Stimulated activated CD8-positive, alpha-beta memory T cell treated with anti-CD3 and anti-CD28 coated beads, Interleukin-4, amount 100 ng/mL, for 48 hours (primary cell): ENCODE measurements at places on chromosomes 12 and 14.

- DNase-seq, result no peak
Measured at GRCh38 chr12:71426300-71427047, 13.1 kb upstream of the LGR5 start.

- DNase-seq, result no peak
Measured at GRCh38 chr12:114744691-114745090, 60.7 kb upstream of the TBX3 start.

GRCh38 chr12:77685112-77685511 lies 145.6 kb upstream of the NAV3 start:
- no peak for DNase-seq

DNA sequence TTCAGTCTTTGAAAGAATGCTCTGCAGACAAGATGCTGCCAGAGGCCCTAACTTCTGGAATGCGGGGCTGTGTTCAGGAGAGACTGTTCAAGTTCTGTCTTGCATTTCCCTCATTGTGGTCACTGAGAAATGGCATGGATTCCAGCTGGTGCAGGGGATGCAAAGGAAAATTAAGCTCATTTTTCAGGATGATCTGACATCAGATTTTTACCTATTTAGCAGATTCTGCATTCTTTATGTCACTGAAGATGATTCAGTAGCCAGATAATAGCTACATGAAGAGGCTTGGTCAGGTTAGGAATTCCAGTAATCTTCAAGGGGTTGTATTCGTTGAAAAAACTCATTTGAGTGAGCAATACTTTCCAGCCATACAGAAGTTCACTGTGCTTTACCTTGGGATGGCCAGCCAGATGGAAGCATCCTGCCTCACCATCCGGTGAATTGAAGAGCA lies 16.1 kb upstream of the MFAP5 start:
- no peak for DNase-seq

DNA sequence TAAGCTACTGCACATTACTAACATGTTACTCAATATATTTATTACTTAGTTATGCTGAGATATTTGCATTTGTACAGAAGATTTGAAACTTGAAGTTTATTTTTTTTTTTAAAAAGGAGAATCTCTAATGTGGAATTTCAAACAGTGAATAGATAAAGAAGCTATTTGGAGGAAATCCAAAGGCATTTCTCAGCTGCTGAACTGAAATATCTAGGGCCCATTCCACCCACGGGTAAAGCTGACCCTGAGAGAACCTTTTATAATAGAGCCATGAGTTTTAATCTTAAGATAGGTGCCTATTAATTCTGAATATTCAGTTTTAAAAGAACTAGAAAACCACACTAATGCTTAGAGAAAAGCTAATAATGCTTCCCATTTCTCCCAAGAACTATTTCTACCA lies 225.4 kb upstream of the CAND1 start:
- no peak for DNase-seq

DNA sequence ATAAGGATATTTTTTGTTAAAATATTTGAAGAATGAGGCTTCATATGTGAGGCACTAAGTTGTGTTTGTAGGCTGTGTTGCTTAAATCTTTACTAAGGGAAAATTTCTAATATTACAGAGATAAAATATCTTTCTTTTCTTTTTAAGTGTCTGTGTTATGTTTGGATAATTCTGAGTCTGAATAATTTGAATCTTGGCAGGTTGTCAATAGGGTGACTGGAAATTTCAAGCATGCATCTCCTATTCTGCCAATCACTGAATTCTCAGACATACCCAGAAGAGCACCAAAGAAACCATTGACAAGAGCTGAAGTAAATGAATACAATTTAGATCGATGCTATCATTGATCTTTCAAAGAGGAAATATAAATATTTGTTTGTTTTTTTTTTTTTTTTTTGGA lies 29.4 kb downstream of the TMPO start:
- no peak for DNase-seq

DNA sequence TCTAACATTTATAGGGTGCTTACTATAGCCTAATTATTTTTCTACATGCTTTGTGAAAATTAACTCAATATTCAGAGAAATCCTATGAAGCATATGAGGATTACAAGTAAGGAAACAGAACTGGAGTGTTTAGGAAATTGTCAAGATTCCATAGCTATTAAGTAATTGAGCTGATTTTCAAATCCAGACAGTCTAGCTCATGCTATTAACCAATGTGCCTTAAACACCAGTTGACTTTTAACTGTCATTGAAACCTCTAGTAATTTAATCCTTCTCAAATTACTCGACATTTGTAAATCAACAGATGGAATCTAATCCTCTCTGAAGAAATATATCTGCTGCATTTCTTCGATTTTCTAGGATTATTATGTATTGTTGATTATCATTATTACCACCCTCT lies 488.9 kb downstream of the MDGA2 start:
- DNase-seq, result no peak

GRCh38 chr12:22396735-22397134 lies 62.2 kb upstream of the ST8SIA1 start:
- no peak for DNase-seq

GRCh38 chr14:34227834-34228649 lies 234.0 kb downstream of the SPTSSA start:
- peak; percentile 75 for DNase-seq

- DNase-seq, result no peak
Measured at GRCh38 chr14:21322716-21323115, 42.8 kb downstream of the RPGRIP1 start.

- no peak for DNase-seq
Measured at GRCh38 chr12:52350786-52351185, 16.5 kb downstream of the KRT85 start.

- no peak for DNase-seq
Measured at GRCh38 chr12:76024942-76025600, 6.5 kb downstream of the PHLDA1 start.

- no peak for DNase-seq
Measured at GRCh38 chr12:32181498-32182175, 75.0 kb downstream of the BICD1 start.

GRCh38 chr12:109961612-109962011 lies 34.6 kb downstream of the GIT2 start:
- DNase-seq, result no peak

DNA sequence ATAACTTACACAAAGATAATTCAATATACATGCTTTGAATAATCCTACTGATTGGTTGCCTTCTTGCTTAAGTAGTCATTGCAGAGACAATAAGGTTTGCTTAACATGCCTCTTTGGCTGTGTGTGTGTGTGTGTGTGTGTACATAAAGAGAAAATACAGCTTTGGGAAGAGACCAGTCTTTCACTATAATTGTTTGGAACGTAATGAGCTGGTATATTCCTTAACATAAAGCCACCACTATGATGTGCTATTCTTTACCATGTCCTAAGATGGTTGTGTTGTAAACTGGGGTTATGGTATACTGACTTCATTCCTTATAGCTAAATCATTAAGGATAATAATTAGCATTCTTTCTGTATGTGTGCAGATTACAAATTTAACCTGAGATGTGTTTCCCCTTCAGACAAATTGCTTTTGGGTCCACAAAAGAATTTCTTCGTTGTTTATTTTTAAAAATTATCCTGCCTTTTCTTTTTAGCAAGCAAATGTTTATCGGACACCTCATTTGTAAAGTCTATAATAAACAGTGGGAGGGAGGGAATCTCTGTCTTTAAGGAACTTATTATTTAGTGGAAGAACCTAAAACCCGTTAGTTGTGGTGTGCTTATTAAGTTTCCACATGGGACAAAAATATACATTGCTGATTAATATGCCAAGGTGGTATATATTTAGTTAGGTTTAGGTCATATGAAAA lies 74.4 kb downstream of the TMX1 start:
- no peak for DNase-seq

GRCh38 chr14:66237741-66238140 lies 248.4 kb upstream of the CCDC196 start:
- DNase-seq, result no peak

- DNase-seq, result no peak
Measured at GRCh38 chr14:33271216-33271615, 332.5 kb downstream of the NPAS3 start.

DNA sequence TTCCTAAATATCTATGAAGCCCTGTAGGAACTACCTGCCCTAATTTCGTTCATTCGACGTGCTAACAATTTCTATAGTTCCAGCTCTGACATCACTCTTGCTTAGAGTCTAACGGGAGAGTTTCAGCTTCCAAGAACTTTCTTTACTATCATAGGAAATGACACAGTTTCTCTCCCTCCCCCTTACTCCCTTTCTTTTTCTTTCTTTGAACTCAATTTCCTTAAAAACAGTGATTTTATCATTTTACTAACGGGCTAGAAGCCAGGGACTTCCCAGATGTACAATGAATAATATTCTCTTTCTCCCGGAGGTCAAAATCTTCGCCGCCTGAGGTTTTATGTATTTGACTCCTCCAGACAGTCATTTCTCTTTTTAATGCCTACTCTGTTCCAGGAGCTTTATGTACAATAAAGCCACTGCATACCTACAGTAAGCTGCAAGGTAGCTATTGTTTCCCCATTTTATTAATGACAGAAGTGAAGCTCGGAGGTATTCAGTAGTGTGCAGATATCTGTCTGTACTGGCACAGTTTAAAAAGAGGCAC lies 15.7 kb downstream of the SMCO2 start:
- DNase-seq, result no peak

- no peak for DNase-seq
Measured at GRCh38 chr14:104502060-104502459, 77.5 kb upstream of the C14orf180 start.

GRCh38 chr12:120862664-120863063 lies 41.5 kb downstream of the SPPL3 start:
- no peak for DNase-seq

DNA sequence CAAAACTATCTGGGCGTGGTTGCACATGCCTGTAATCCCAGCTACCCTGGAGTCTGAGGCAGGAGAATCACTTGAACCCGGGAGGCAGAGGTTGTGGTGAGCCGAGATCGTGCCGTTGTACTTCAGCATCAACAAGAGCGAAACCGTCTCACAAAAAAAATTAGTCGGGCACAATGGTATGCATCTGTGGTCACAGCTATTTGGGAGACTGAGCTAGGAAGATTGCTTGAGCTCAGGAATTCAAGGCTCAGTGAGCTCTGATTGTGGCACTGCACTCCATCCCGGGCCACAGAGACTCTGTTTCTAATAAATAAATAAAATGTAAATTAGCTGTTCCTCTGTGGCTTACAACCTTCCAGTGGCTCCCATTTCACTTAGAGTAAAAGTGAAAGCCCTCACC lies 28.0 kb downstream of the RCOR1 start:
- no peak for DNase-seq

- DNase-seq, result no peak
Measured at GRCh38 chr14:88825078-88825458, 617 bp downstream of the TTC8 start.

- no peak for DNase-seq
Measured at GRCh38 chr12:66899588-66899987, 220.7 kb upstream of the GRIP1 start.

DNA sequence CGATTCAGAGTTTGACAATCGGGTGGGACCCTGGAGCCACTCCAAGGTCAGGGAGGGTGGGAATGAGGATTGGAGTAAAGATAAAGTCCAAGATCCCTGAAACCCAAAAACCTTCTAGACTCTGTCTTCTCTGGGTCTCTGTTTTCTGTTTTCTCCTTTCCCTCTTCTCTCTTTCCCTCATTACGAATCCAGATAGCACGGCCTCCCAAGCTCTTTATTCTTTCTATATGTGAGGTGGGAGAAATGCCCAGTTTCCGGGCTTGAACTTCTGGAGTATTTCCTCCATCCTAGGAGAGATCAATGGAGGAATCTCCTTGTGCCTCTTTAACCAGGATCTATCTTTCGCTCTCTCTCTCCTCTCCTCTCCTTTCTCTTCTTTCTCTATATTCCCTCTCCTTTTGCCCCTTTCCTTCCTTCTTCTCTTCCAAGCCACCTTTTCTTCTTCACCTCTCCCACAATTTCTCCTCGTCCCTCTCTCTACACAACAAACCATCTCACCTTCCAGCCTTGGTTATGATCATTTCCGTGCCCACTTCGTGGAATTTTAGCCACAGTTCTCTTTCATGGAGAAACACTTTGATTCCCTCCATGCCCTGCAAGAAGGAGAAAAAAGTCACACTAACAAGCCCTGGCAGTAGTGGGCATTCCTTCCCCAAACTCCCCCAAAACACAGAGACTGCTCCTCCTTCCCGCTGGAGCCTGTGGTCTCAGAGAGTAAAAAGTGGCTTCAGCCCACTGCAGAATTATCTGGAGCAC lies 4.4 kb downstream of the TBX5 start:
- no peak for DNase-seq

GRCh38 chr14:69657950-69658355 lies 46.6 kb downstream of the SUSD6 start:
- no peak for DNase-seq
